ENCODE measurements at places on chromosomes 16 and 17. TPM values are rescaled to one million over a fixed set of nuclear protein-coding genes. Genes with fewer than 3 reads are reported as not detected.

GRCh38 chr16:24943471-24943870 is 71.7 kb downstream of the ARHGAP17 start:
- DNase-seq, result no peak

GRCh38 chr16:69444873-69445517 is 20.6 kb downstream of the CYB5B start:
- no peak for DNase-seq

The CD79B gene
- total RNA-seq, result 4.8 TPM

The PRCD gene
- total RNA-seq, result 5.5 TPM

DNA sequence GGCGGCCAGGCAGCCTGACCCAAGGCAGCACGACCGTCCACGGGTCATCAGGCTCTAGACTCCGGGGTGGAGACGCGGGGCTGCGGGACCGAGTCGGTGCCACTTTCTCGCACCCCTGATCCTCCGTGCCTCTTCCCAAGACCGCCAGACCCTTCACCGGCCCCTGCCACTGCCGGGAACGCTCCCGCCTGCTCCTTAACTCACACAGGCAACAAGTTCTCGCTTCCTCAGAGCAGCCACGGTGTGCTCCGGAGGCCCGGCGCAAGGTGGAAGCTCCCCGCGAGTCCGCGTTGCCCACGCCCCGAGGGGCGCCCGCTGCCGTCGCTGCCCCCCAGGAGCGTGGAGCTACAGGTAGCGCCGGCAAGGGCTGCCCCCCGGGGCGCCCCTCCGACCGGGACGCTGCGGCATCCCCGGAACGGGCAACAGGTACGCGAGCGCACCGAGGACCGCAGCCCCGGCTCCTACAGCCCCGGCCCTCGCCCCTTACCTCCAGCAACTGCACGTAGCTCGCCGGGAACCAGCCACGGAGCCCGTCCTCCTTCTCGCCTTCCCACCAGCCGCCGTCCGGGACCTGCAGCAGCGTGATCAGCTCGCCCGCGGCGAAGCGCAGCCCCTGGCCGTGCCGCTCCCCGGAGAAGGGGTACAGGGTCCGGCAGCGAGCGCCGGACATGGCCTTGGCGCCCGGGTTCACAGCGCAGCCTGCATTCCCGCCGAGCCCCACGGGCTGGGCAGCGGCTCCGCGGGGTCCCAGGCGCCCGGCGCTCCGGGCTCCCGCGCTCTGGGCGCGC is 491 bp downstream of the GAS7 start:
- DNase-seq, result peak; percentile 42

GRCh38 chr17:47229535-47230443 is 20.6 kb downstream of the MYL4 start:
- DNase-seq, result peak; percentile 90

- no peak for DNase-seq
These were observed 17.9 kb upstream of the CD300E start for GRCh38 chr17:74641224-74641957.

- DNase-seq, result no peak
These were observed 126.1 kb downstream of the CA10 start for GRCh38 chr17:52032454-52032853.

- no peak for DNase-seq
These were observed 4.3 kb upstream of the PIMREG start for GRCh38 chr17:6439951-6440350.

The GPRC5B gene
- 66.3 TPM for total RNA-seq

The SPNS2 gene
- 23.4 TPM for total RNA-seq

The TMEM88 gene
- 33.6 TPM for total RNA-seq

The ABCC6 gene
- total RNA-seq, result 8.2 TPM

- no peak for DNase-seq
These were observed 13.4 kb upstream of the PLLP start for GRCh38 chr16:57297856-57298255.

DNA sequence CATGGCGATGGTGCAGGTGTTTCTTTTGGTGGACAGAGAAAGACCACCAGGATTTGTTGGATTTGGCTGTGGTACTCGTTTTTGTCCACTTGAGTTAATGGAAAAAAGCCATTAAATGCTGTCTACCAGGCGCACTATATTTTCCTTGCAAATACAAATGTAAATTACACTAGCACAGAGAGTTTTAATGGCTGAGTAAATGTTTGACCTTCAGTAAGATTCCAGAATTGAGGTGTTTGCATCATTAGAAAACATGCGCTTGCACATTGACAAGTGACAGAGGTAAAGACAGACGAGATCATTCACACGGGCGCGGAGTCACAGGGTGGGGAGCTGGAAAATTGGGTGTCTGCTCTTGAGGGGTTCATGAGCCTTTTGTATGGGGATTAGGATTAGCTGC is 53.5 kb upstream of the AKTIP start:
- DNase-seq, result no peak

- no peak for DNase-seq
These were observed 693.3 kb downstream of the CDH11 start for GRCh38 chr16:64428463-64429113.

DNA sequence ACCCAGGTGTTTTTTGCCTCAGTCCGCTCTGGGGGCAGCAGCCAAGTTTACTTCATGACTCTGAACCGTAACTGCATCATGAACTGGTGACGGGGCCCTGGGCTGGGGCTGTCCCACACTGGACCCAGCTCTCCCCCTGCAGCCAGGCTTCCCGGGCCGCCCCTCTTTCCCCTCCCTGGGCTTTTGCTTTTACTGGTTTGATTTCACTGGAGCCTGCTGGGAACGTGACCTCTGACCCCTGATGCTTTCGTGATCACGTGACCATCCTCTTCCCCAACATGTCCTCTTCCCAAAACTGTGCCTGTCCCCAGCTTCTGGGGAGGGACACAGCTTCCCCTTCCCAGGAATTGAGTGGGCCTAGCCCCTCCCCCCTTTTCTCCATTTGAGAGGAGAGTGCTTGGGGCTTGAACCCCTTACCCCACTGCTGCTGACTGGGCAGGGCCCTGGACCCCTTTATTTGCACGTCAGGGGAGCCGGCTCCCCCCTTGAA is 2.1 kb upstream of the C17orf107 start:
- DNase-seq, result peak; percentile 30

- no peak for DNase-seq
These were observed 12.7 kb downstream of the SCGB1C2 start for GRCh38 chr17:149897-150584.

DNA sequence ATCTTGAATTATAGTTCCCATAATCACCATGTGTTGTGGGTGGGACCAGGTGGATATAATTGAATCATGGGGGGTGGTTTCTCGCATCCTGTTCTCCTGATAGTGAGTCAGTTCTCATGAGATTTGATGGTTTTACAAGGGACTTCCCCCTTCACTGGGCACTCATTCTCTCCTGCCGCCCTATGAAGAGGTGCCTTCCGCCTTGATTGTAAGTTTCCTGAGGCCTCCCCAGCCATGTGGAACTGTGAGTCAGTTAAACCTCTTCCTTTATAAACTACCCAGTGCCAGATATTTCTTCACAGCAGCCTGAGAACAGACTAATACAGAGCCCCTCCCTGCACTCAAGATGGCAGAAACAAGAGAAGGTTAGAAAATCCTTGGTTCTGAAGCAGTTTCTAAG is 26.4 kb downstream of the LDAF1 start:
- DNase-seq, result no peak

GRCh38 chr16:88798772-88799455 is 4.7 kb upstream of the CDT1 start:
- DNase-seq, result no peak

The GLIS2 gene
- total RNA-seq, result 23.9 TPM

DNA sequence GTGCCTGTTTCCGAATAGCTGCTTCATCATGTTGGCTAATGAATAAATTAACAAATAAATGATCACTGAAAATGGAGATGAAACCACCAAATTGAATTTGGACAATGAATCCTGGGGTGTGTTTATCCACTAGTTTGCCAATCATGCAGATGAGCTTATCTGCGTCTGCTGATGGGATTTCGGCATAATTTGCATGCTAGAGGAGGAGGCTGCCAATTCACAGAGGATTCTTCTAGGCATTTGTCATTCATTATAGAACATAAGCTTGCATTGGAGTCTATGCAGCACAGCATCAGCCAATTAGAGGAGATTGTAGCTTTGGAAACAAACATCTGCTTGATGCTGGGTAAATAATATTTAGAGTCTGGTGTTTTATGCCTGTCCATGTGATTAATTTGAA is 123.1 kb downstream of the NPIPB5 start:
- no peak for DNase-seq

The DHRS7C gene
- 159 TPM for total RNA-seq

DNA sequence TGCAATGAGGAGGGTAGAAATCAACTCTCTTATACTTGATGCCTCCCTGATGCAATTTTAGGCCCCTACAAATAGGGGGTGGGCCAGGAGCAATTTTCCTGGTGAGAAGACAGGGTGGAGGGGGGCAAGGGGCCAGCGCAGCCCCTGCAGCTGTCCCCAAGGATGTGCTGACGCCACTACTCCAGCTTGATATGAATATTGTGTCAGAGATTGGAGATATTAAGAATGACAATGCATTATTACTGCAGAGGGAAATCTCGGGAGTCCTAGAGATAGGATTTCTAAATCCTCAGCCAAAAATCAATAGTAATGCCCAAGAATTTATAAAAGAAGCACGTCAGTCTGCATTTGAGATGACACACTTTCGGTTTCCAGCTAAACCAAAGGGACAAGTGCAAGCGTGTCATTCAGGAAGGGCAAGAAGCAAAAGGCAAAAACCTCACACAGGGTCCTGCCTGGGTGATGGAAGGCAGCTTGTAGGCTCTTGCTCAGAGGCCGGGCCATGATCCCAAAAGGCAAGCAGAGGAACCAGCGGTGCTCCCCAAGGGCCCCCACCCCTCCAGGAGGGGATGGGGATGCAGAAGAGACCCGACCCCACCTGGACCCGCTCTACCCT is 178.8 kb downstream of the C16orf78 start:
- DNase-seq, result peak; percentile 46

DNA sequence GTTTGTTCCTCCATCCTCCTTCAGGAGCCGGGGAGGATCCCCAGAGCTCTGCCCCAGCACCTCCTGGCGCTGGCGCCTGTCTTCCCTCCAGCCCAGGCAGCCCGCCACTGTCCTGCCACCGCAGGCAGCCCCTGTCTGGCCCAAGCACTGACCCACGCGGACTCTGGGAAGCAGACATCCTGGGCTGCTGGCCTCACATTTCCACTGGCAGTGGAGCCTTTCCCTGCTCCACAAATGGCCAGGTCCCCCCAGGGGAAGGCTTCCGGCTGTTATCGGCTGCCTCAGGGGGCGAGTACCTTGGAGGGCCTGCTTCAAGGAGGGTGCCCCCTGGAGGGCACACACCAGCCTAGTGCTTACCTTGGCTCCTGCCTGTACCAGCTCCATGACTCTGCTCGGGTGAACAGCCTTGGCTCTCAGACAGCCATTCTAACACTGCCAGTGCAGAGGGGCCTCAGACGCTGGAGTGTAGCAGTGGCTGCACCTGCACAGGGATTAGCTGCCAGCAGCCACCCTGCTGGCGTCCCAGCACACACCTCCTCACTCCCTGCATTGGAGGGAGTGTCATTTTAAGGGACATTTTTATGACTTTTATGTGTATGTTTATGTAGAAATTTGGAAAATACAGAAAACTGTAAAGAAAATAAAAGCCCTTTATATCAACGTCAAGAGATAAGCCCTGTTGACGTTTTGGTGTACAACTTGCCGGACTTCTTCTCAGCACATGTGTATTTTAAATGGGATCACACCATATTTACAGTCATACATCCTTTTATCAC is 21.0 kb downstream of the ACE start:
- no peak for DNase-seq

The NLRC5 gene
- total RNA-seq, result 14.2 TPM

DNA sequence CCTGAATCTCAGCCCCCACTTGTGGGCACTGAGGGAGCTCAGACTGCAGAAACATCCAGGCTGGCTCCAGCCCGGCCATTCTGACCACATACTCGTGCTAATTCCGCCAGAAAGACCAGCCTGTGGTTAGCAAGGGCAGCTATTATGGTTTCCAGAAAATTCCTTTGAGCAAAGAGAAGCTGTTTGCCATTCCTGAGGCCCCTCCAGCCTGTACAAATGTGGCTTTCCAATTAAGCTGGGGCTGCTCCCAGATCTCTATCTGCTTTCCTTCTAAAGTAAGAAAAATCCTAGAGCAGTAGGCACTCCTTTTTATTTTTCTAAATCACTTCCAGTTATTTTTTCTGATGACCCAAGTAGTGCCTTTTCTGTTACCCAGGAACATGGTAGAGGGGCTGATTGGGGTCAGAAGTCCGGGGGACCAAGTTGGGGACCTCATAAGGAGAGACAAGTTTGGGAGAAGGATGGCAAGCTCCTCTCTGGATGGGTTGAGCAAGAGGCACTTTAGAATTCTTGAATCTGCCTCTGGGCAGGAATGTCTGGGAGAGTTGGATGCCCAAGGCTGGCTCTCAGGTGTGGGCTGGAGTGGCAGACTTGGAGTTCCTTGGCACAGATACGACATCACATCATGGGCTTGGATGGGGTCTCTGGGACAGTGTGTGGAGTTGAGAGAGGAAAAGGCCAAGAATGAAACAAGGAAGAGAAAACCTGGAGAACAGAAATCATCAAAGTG is 83.3 kb upstream of the TNRC6C start:
- no peak for DNase-seq

The PPY gene
- total RNA-seq, result not detected

GRCh38 chr17:49730078-49730784 is 22.5 kb upstream of the SLC35B1 start:
- peak; percentile 88 for DNase-seq

The ARL5C gene
- total RNA-seq, result not detected

The HSD11B2 gene
- 1.6 TPM for total RNA-seq

DNA sequence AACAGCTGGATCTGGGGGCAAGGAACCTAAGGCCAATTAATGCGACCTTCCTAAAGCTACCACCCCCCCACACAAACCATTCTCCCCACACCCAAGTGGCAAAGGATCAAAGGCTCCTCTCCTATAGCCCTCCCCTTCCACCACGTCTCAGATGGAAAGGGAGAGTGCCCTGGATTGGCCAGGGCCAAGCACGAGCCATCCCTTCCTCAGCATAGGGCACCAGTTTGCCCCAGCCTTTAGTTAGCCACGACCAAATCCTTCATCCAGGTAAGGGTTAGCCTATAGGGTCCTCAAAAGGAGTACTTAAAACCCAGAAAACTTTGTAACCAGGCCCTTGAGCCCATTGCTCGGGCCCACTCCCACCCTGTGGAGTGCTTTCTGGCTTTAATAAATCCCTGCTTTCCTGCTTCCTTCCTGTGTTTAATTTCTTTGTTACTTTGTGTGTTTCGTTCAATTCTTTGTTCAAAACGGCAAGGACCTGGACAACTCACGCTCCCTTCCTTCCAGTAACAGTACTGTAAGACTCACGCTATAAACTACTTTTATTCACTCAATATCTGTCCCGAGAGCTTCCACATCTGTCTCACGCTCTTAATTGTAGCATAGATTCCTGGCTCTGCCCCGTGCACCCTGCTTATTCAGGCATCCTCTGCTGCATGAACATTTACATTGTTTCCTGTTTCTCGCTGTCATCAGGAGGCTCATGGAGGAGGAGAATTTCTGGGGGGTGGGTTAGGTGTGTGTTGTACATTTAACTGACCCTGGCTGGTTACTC is 62.3 kb downstream of the TNFRSF13B start:
- no peak for DNase-seq

DNA sequence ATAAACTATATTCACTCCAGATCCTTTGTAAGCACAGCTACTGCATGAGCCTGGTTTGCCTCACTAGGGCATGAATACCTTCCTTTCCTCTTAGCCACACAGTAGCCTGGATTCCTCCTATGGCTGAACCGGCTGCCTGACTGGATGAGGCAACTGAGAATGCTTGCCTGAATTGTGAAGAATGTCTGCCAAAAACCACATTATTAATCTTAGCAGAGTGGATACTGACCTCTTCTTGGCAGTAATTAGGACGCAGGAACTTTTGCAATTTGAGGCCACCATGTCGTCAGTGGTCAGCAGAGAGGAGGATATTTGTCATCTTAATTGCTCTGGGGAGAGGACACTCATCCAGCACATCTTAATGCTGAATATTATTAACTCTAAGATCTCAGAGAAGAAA is 651.8 kb upstream of the GOT2 start:
- no peak for DNase-seq

The PIK3R6 gene
- 1.1 TPM for total RNA-seq

All from left cardiac atrium (tissue), 4 donors.